ENCODE measurements at places on chromosomes 4 and X. TPM values are rescaled to one million over a fixed set of nuclear protein-coding genes. Genes with fewer than 3 reads are reported as not detected.

The GYPE gene
- total RNA-seq = not detected

The RHOXF2 gene
- not detected for total RNA-seq

The PHF8 gene
- total RNA-seq = 23.2 TPM

The TMEM35A gene
- not detected for total RNA-seq

The ASMT gene
- not detected for total RNA-seq

The GRK4 gene
- total RNA-seq = 3.2 TPM

The GAGE12H gene
- total RNA-seq = not detected

The MRPS18C gene
- 30.2 TPM for total RNA-seq

The TCEANC gene
- total RNA-seq = 0.57 TPM

The BMP15 gene
- not detected for total RNA-seq

The YIPF7 gene
- total RNA-seq = not detected

The ENPEP gene
- 0.24 TPM for total RNA-seq

The SPANXC gene
- total RNA-seq = 11.7 TPM

The SLC10A6 gene
- not detected for total RNA-seq

The AFAP1 gene
- 73.9 TPM for total RNA-seq

The UGT8 gene
- total RNA-seq = 6.8 TPM

The VCX gene
- 20.5 TPM for total RNA-seq

The VEGFC gene
- 15.4 TPM for total RNA-seq

The SMIM14 gene
- total RNA-seq = 3.1 TPM

The USP26 gene
- not detected for total RNA-seq

The TLR7 gene
- total RNA-seq = not detected

The SPANXN4 gene
- not detected for total RNA-seq

The FDCSP gene
- total RNA-seq = not detected

The ATP6AP1 gene
- 37.5 TPM for total RNA-seq

The NEUROG2 gene
- 0.26 TPM for total RNA-seq

The VCX2 gene
- total RNA-seq = 37.1 TPM

The P2RY8 gene
- not detected for total RNA-seq

The PWWP3B gene
- not detected for total RNA-seq

The PAGE1 gene
- total RNA-seq = 7.5 TPM

The UCP1 gene
- total RNA-seq = not detected

The CACNA1F gene
- not detected for total RNA-seq

The SPANXN3 gene
- total RNA-seq = not detected

The SAGE1 gene
- 14.1 TPM for total RNA-seq

The EXOC1L gene
- total RNA-seq = not detected

The FGFBP1 gene
- total RNA-seq = 4.8 TPM

The RTL5 gene
- 0.27 TPM for total RNA-seq

The STATH gene
- total RNA-seq = not detected

The NOX1 gene
- total RNA-seq = not detected

The STARD8 gene
- 2.1 TPM for total RNA-seq

The TCEAL6 gene
- not detected for total RNA-seq

The NKX1-1 gene
- total RNA-seq = not detected

The RGN gene
- total RNA-seq = 0.19 TPM

The CDKL5 gene
- 0.79 TPM for total RNA-seq

The CLCN5 gene
- total RNA-seq = 3.7 TPM

The TXK gene
- 1.5 TPM for total RNA-seq

The IBSP gene
- not detected for total RNA-seq

The DRP2 gene
- total RNA-seq = 0.19 TPM

The FGF13 gene
- total RNA-seq = 7.4 TPM

The HMX1 gene
- not detected for total RNA-seq

The TRAPPC2 gene
- 7.3 TPM for total RNA-seq

The GAGE12J gene
- 0.57 TPM for total RNA-seq

The PRKG2 gene
- total RNA-seq = 0.64 TPM

The NPY2R gene
- total RNA-seq = not detected
